ENCODE measurements at places on chromosomes 1 and 21.

- no peak for DNase-seq
Observed at GRCh38 chr1:21246905-21247642, 43.2 kb downstream of the ECE1 start.

GRCh38 chr1:38690790-38691449 lies 168.7 kb downstream of the RRAGC start:
- DNase-seq = no peak

GRCh38 chr1:91283421-91283726 lies 121.3 kb downstream of the HFM1 start:
- DNase-seq = no peak

DNA sequence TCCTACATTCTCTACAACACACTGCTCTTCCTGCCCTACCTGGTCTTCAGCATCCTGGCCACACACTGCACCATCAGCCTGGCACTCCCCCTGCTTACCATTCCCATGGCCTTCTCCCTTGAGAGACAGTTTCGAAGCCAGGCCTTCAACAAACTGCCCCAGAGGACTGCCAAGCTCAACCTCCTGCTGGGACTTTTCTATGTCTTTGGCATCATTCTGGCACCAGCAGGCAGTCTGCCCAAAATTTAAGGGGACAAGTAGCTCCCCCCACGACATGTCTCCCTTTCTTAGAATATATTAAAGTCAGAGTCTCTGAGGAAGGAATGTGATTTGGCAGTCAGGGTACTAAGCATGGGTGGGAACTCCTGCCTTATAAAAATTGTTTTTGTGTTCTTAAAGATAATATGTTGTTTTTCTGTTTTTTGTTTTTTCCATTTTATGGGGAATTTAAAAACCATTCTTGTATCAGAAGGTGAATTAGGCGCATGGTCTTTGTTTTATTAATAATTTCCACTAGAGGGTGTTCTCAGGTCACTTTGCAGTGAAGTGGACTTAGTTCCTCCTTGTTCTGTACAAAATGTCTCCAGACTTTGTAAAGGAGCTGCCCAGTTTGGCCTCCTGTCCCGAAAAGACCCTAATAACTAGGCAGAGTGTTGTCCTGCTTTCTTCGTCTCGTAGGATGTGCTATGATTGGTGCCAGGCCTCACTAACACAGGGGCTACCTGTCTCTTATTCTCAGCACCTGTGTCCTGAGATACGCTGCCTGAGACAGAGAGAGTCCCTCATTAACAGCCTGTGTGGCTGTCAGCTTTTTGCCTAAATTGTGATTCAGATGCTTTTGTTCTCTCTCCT lies 13.1 kb downstream of the UBIAD1 start:
- no peak for DNase-seq

- no peak for DNase-seq
Observed at GRCh38 chr1:25564777-25565574, 21.6 kb downstream of the LDLRAP1 start.

DNA sequence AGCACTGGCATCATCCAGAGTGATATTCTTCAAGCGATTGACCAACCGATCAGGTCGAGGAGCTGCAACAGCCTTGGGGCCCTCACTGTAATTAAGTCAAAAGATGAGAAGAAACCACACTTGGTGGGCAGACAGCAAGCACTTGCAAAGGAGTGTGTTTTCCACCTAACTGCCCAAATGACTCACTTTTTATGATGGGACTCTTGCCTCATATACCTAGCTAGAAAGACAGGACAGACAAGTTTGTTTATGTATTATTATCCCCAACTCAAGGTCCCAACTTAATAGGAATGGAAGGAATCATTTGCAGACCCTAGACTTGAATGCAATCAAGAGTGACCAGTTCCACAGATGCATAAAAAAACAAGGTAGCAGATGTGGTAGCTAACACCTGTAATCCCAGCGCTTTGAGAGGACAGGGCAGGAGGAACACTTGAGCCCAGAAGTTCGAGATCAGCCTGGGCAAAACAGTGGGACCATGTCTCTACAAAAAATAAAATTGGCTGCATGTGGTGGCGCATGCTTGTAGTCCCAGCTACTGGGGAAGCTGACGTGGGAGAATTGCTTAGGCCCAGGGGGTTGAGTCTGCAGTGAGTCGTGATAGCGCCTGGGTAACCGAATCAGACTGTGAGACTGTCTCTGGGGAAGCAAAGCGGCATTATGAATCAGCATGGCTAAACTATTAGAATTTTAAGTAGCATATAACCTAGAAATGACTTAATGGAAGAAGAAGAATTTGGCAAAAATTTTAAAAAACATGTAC lies 2.3 kb upstream of the NRAS start:
- no peak for DNase-seq

DNA sequence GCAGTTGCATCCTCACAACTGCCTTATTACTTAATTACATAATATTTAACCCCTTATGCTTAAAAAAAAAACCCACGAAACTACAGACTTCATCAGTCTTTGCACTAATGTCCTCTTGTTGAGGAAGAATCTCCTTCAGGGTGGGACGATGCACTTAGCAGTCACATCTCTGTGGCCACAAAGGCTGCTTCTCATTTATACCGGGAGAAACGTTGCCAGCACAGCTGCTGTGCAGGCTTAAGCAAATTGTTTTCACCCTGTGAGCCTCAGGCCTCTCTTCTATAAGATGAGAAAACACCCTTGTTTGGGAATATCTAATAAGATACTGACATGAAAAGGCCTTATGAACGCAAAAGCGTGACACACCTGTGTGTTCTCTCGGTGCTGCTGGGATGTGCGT lies 2.9 kb upstream of the OBSCN start:
- DNase-seq = no peak

DNA sequence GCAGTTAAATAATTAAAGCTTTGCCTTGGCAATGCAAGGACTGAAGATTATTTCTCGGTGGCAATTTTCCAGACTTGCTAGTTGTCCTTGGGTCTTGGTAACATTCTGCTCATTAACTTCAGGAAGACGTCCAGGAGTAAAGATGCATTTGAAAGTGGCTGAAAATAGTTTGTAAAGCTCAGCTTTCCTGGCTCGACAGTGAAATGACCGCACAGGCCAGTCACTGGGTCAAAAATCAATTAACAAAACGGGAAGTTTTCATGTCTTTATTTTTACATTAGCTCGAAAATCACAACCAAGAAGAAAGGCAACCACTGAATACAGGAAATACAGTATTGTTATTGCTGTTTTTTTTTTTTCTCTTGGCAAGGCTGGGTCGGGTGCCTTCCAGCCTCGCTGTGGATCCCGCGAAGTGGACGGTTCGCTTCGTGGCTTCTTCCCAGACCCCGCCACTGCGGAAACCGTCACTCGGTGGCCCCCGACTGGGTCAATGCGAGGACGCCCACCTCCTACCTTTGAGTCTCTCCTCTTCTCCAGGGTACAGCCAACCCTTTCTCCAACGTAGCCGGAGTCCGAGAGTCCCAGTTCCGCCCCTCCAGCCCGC lies 479 bp upstream of the SNX7 start:
- no peak for DNase-seq

DNA sequence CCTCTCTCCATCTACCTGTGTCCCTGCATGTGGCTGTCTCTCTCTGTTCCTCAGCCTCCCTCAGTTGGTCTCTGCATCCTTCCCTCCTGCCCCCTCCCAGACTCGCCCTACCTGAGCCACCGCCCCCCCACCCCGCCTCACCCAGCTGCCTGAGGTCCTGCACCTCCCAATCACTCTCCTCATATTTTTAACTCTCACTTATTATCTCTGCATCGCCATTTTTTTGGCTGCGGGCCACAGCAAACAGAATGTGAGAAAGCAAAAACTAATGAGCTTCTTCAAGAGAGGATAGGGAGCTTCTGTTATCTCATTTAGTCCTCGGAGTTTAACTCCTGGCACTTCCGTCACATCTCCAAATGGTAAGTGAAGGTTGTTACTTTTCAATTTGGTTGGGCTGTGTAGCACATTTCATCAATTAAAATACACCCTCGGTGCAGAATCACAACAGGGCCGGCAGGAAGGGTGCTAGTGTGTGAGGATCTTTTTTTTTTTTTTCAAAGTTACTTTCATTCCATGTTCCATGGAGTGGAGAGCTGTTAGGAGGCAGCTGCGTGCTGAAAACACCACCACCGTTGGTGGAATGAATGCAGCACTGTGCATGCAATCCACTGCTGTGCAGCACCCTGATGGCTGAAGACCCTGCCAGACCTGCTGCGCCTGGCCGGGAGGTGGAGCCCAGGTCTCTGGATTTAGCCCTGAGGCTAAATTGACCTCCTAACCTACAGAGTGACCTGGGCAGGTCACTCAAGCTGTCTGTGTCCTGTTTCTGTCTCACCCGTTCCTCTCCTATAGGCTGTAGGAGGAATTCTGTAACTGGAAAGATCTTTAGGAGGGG lies 157.2 kb upstream of the NFIA start:
- DNase-seq = no peak

DNA sequence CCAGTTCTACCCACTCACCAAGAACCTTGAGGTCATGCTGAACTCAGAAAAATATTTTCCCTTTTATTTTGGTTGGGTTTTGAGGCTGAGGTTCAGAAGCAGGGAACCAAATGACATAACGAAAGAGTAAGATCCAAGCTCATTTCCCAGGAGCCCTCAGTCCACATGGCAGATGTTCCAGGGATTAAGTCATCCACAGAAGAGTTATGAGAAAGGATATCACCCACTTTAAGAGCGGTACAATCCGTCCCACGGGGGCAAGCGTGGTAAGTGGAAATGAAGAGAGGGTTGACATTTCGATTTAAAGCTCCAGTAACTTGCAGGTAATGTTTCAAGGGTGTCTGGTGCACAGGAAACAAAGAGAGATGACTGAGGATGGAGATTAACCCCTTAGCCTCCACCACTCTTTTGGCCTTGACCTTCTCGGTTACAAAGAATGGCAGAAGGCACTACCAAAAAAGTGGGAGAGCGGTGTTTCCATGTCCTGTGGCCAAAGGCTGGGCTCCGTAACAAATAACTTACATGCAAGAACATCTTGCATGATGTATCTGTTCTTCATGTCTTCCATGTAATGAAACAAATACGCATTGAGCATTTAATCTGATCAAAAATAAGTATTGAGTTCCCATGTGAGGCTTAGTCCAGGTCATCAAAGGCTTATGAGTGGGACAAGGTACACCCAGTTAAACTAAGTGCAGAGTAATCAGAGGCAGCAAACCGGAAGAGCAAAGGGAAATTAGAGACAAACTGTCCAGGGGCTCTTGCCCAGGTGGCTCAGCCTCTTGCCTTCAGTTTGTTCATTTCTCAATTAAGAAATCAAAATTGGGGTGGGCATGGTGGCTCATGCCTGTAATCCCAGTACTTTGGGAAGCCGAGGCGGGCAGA lies 241.4 kb downstream of the TOMM20 start:
- DNase-seq = no peak

DNA sequence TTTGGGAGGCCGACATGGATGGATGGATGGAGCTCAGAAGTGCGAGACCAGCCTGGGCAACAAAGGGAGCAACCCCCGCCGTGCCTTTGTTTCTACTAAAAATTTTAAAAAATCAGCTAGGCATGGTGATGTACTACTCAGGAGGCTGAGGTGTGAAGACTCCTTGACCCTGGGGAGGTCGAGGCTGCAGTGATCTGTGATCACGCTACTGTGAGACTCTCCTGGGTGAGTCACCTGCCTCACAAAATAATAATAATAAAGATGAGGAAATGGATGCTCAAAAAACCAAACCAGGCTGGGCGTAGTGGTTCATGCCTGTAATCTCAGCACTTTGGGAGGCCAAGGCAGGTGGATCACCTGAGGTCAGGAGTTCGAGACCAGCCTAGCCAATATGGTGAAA lies 19.2 kb downstream of the DSTYK start:
- no peak for DNase-seq
